ENCODE measurements at places on chromosomes 16 and 17.

- no peak for DNase-seq
Measured at GRCh38 chr17:63785556-63785955, 11.6 kb downstream of the DDX42 start.

DNA sequence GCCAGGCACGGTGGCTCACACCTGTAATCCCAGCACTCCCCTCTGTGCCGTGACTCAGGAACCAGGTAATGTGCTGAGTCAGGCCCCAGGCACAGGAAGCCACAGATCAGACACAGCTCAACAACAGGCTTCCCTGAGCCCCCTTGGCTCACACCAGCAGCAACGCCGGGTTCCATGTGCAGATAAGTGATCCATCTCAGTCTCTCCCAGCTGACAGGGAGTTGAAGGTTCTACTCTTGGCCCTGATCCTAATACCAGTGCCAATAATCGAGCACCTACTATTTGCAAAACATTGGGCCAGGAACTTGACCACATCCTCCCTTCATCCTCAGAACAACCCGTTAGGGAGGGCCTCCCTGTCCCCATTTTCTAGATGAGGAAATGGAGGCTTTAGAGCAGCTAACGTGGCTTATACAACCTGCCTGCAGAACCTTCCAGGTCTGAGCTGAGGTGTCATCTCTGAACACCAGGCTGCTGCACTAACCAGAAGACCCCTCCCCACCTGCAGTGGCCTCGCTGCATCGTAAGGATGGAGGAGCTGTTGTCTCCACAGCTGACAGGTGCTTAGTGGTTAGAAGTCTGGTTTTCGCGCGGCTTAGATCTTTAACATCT lies 64.8 kb upstream of the AMZ2 start:
- DNase-seq: no peak

DNA sequence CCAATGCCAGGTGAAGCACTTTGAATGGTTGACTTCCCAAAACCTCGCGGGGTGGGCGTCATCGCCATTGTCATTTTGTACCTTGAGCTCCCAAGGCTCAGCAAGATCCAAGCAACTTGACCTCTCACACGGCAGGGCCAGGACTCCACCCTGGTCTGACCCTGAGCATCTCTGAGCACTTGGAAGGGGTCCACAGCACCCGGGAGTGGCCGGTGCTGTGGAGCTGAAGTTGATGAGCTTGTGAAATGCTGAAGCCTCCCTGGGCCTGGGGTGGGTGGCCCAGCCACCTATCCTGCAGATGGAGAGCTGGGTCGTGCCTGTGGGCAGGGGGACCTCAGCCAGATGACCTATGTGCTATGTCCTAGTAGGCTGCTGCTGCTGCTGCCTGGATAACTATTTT lies 283.3 kb upstream of the FOXF1 start:
- DNase-seq: no peak

- no peak for DNase-seq
Measured at GRCh38 chr16:4957420-4957719, 760 bp upstream of the SEC14L5 start.

- no peak for DNase-seq
Measured at GRCh38 chr16:88377961-88378360, 4.8 kb upstream of the ZNF469 start.

DNA sequence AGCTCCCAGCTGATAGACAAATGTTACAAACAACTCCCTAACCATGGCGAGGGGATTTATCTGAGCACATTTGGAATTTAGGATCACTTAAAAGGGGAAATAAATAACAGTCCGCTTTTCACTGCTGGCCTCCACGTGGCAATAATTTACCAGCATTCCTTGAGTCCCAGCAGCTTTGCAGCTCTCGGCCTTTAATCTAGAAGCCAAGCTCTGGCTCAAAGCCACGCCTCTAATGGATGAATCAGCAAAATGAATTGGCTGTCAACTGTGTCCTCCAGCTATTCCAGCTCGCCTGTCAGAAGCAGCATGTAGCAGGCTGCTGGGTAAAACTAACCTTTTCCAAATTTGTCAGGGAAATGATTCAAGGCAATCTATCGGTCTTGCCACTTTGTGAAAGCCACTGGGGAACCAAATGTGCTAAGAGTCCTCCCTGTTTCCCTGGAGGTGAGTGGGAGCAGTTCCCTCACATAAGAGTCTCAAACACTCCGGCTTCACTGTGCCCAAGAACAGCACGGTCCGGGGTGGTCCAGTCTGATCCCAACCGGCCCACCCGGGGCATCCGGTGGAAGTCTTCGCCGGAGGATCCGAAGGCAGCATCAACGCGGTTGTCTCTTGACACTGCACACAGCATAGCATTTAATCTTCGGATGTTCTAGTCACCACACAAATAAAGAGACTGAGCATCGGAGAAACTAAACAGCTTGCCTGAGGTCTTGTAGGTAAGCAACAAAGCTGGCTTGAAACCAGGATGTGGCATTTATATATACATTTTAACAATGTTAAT lies 143.3 kb downstream of the PARN start:
- DNase-seq: no peak

DNA sequence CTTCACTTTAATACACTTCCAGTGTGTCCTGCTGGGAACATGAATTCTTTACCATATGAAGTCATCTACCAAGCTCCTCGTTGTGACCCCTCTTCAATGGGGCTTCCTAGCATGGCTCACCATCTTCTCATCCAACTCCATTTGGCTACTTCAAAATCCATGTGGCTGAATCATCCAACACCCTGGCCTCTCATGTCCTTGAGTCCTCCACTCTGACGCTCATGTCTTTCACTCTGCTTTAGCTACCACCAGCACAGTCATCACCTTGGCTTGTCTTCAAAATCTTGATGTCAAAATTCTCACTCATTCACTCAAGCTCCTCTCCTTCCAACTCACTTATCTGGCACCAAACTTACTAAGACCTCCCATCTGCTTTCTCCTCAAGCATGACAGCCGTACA lies 35.8 kb downstream of the AMFR start:
- no peak for DNase-seq

- DNase-seq: no peak
Measured at GRCh38 chr16:2147378-2147777, 1.0 kb upstream of the RAB26 start.

GRCh38 chr17:15462976-15463772 lies 4.2 kb downstream of the CDRT4 start:
- no peak for DNase-seq

- no peak for DNase-seq
Measured at GRCh38 chr16:20673882-20674683, 23.4 kb downstream of the ACSM1 start.

GRCh38 chr16:87037012-87037411 lies 280.2 kb downstream of the C16orf95 start:
- no peak for DNase-seq

GRCh38 chr16:87610026-87610425 lies 7.7 kb downstream of the JPH3 start:
- DNase-seq: no peak

DNA sequence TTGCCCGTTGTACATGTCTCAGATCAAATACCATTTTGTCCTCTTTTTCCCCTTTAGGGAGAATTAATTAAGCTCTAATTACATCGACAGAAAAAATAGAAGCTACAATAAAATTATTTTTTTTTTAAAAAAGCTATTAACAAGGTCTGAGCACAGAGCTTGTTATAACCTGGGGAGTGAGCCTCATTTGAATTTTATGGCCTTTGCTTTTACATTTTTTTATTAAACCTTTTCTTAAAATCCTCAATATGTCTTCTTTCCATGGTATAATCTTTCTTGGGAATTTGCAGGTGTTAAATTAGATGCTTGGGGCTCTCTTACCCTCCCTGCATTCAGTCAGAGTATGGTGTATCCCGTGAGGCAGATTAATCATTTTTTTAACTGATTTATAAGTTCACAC lies 212.5 kb upstream of the XYLT1 start:
- no peak for DNase-seq

DNA sequence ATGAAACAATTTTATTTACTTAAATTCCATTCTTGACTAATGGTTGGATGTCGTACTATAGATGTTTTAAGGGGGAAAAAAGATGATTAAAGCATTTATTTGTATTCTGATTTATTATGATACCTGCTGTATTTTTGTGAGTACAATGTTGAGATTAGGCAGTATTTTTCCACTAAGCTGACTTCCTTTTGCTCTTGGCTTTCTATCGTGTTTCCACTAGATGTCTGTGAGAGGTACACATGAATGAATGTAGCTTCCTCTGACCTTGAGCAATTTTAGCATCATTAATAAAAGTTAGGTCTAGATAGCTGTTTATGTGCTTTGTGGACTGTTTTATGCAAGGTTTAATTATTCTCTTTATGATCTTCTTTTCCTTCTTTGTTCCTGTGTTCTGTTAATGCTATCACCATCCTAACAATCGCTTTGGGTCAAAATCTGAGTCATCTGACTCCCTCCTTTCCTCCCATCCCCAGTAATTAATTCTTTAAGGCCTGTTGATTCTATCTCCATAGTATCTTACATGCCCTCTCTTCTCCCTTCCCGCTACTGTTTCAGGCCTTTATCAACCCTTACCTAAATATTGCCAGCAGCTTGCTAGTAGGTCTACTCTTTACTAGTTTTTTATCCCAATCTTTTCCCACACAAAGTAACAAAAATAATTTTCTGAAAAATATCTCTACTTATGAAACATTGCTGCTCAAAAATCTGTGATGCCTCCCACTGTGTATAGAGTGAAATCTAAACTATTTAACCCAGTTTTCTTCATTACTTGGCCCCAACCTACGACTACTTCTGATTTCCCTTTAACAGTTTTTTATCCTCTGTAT lies 76.0 kb downstream of the VMP1 start:
- no peak for DNase-seq

- DNase-seq: no peak
Measured at GRCh38 chr17:83026311-83026811, 53.0 kb upstream of the METRNL start.

GRCh38 chr17:1111599-1112443 lies 68.0 kb downstream of the ABR start:
- DNase-seq: no peak

DNA sequence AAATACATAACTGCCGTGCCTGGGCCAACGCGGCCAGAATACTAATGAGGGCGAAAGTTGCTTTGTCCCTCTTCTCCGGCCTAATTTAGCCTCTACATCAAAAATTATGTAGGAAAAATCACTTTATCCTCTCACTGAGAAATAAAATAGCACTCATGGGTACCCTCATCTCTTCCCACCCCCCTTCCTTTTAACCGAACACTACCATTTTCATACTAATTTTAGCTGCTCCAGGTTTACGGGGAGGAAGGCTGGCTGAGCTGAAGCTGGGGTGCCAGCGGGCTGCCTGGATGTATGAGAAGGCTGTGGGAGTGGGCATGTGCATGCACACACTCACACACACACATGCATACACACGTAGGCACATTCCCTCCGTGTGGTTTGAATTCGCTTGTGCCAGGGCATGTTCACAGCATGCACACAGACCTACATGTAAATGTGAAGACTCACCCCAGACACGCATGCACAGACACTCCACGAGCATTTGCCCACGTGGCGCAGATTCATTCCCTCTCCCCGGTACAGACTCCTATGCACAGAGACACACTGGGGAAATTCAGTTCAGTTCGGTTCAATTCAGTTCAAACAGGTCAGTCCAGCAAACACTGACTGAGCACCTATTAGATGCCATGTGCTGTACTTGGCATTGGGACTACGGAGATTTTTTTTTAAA lies 145.1 kb downstream of the MRM1 start:
- DNase-seq: no peak

- DNase-seq: no peak
Measured at GRCh38 chr17:41615454-41615853, 2.9 kb upstream of the KRT16 start.

GRCh38 chr17:48506246-48506645 lies 24.6 kb downstream of the HOXB1 start:
- DNase-seq: no peak

DNA sequence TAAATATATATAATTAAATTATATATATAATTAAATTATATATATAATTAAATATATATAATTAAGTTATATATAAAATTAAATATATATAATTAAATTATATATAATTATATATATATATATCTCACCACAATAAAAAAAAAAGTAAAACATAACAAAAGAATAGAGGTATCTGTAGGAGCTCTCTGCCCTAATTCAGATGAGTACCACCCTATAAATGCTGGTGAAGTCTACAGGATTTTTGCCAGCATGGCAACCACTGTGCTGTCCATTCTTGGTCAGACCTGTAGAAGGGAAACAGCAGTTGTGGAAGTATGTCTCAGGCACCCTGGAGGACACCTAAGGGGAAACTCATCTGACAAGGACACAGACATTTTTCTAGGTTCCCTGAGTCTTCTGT lies 259.7 kb downstream of the PRKCA start:
- no peak for DNase-seq

DNA sequence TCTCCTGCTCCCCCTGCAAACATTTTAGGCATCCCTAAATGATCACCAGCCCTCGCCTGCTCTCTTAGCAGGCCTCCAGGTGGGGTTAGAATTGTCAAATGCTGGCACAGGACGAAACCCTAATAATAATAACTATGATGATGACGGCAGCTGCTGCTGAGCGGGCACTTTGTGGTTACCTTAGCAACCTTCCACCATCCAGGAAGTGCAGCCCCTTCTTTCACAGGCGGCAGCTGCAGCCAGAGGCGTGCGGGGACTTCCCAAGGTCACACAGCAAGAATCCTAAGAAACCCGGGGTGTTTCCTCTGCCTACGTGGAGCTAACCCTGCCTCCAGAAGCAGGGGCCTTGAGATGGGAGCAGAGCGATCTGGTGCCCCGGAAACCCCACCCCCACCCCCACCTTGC lies 22.4 kb upstream of the EIF1 start:
- no peak for DNase-seq

DNA sequence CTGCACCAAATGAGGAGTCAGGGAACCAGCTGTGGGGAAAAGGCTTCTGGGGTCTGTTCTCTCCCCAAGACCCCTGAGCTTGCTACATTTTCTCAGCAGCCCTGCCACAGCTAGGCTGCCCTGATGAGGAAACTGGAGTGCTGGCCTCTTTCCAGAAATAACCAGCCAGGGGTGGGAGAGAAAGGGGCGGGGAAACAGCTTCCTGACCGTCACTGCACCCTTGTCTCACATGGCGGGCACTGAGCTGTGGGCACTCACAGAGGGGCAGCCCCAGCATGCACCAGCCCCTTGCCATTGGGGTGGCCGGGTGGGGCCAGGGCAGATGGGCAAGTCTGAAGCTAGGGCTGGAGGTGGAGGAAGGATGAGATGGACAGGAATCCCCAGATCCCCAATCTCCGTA lies 2.9 kb downstream of the SRL start:
- DNase-seq: no peak

DNA sequence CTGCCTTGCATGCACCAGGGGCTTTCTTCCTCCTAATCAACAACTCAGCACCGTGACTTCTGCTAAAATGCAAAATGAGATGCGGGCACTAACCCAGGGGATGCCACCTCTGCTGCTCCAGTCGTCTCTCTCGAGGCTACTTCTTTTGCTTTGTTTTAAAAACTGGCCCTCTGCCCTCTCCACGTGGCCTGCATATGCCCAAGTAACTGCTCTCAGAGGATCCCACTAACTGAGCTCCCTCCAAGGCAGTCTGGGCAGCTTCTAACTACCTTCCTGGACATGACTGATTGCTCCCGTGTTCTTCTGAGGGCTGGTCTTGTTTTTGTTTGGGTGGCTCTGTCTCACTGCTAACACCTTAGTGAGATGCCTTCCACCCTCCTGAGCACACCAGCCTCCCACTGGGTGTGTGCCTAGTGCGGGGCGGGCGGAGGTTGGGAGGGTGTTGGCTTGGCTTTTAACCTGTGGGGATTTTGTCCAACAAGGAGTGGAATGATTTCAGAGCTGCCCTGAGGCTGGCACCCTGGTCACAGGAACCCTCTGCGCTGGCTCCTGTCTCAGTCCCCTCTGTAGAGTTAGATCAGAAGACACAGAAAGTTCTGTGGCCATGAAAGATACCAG lies 8.9 kb upstream of the LGALS9 start:
- DNase-seq: no peak
